ENCODE measurements at places on chromosomes 12 and 14.

- peak; percentile 75 for DNase-seq
These were observed 17.0 kb downstream of the OR8S1 start for GRCh38 chr12:48542300-48542928.

DNA sequence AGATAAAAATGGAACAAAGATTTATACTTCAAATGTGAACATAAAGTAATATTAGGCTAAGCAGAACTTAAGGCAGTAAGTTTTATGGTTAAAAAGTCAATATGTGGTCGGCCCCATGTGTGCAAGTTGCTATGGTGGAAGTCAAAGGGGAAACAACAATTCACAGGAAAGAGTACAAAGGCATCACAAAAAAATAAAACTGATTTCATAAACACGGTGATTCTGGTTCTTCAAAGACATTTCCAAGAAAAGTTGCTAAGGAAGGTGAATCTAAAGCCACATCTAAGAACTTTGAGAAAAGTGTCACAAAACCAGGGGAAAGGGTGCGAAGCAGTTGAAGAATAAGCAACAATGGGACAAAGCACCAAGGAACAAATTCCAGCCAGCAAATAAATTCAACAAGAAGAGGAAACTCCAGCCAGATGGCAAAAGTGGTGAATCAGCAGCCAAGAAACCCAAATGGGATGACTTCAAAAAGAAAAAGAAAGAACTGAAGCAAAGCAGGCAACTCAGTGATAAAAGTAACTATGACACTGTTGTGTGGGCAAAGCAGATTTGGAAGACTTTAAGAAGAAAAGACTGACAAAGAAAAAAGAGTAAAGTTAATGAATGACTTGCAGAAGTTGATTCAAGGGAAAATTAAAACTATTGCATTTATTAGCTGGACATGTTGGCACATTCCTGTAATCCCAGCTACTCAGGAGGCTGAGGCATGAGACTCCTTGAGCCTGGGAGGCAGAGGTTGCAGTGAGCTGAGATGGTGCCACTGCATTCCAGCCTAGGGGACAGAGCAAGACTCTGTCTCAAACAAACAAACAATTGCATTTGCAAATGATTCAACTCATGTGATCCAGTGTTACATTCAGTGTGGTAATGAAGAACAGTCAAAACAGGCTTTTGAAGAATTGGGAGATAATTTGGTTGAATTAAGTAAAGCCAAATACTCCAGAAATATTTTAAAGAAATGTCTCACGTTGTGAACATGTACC is 19.5 kb downstream of the PTGDR start:
- no peak for DNase-seq

DNA sequence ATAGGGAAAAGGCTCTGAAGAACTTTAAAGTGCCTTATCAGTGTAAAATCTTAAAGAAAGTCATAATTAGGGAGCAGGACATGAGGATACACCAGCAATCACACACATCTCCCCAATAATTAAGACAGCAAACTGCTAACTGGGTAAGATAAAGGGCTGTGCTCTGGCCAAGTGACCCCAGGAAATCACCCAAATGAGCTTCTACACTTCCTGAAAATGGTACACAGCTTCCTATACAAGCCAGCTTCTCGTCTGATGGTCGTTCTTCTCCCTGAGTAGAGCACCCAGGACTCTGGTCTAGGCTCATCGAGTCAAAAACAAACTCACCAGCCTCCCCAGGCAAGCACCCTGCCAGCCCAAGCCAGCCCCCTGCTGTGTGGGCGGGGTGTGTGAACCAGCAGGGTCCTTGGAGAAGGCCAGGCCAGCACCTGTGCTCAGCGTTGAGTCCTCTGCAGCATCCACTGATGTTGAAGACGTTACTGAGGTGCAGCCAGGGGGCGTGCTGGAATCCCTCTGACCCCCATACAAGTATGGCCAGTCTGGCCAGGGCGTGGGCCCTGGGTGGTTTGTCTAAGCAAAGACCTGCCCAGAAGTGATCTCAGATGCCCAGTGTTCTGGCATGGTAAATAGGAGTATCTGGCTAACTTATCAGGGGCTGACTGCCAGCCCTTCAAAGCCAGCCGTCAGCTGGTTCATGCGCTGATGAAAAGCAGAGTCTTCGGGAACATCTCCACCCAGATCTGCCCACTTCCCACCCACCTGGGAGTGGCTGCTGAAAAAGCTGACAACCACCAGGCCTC is 41.4 kb downstream of the ACTN1 start:
- peak; percentile 63 for DNase-seq

DNA sequence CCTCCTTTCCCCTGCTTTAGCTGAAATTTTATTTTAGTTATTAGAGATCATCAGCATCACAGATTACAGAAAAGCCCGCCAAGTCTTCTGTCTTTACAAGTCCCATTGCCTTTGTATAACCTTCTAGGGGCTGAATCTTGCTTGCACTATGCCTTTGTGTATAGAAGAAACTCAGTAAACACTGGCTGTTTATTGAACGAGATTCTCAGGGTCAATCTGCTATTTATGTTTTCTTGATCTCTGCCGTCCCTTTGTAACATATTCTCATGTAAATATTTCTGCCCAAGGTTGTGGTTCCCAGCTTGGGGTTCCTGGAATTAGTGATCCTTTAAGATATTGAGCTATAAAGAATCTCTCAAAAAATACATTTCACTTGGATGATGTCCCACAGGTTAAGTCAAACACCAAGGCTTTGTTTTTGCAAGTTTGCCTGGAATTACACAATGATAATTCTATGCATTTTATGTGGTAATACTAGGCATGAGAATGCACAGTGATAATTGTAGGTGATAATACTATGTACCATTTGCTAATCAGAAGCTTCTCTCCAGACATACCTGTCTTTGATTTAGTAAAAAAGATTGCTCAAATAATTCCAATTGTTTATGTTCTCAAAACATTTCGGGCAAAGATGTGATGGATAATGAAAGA is 40.6 kb upstream of the FGF6 start:
- DNase-seq: no peak

DNA sequence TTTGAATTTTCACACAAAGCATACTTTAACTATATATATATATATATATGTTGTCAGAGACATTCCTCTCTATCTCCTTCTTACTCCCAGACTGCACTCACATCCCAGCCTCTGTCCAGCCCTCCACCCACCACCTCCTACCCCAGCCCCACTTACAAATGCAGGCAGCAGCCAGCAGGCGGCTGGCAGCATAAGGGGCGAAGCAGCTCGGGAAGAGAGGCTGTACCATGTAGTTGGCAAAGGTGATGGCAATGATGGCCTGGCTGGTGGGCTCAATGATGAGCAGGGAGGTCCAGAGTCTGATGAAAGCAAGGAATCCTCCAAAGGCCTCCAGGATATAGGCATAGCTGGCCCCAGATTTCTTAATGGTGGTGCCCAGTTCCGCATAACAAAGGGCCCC is 2.5 kb downstream of the SLC7A7 start:
- peak; percentile 57 for DNase-seq

DNA sequence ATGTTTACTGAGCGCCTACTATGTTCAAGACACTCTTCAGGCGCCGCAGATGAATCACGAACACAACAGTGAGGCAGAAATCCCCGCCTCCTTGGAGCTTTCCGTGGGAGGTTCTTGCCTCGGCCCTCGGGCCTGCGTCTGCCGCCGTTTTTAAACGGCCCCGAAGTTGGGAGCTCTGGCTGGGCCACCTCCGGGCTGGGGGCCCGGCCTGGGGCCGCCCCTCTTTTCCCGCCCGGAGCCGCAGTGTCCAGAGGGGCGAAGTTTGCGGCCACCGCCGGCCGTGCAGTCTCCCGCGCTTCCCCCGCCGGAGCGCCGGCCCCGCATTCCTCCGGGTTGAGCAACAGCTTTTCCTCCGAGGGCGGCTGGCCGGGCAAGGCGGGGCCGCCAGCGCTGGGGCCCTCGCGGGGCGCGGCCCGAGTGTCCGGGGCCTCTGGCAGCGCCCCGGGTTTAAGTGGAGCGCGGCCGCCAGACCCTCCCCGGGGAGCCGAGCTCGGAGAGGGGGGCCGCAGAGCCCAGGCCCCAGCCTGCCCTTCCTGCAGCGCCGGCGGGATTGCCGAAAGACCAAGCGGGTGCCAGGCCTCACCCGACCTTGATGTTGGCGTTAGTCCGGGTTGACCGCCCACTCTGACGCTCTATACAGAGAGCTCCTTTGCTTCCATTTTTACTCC is 18.7 kb upstream of the CTDSP2 start:
- DNase-seq: peak; percentile 83

DNA sequence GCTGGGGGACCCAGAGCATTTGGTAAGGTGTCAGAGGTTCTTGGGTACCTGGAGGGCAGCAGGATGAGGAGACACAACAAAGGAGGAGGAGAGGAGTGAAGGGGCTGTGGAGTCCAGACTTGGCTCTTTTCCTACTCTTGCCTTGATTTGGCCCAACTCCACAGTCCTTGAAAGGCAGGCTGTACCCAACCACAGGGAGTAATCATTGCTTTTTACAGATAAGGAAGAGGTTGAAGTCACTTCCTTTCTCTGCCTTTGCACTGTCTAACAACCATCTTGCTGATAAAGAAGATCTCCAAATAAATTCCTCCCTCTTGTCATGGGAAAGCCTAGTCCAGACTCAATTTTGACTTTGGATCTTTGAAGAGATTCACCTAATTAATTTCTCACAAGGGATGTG is 226.8 kb upstream of the HMGA2 start:
- DNase-seq: no peak

DNA sequence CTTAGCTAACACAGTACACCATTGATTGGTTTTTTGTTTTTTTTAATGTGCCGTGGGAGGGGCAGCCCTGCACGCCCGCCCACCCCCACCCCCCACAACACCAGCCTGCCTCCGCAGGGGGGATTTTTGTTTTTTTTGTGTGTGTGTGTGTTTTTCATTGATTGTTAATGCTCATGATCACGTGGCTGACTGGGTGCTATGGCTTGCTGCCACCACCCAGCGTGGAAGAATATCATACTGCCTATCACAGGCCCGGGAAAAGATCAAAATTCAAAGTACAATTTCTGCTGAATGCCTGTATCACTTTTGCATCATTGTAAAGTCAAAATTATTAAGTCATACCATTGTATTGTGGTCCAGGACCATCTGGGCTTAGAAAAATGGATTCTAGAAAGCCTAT is 8.3 kb downstream of the RESF1 start:
- DNase-seq: no peak

DNA sequence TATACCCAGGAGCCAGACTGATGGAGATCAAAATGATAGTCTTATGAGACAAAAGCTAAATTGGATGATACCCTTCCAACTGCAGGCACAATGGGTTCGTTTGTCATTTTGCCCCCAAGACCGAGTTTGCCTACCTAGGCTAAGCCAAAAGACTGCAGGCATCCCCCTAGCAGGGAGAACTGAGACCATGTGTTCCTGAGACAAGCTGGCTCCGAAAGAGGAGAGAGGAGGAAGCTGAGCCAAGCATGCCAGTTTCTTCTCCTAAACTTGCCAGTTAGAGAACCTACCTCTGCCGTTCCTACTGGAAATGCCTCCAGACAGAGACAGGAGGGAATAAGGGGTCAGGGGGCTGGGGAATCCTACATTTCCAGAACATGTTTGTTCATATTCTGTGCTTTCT is 8.3 kb upstream of the ELK3 start:
- no peak for DNase-seq

GRCh38 chr12:119859241-119859640 is 17.9 kb downstream of the CIT start:
- no peak for DNase-seq

GRCh38 chr14:91241863-91242262 is 2.6 kb downstream of the GPR68 start:
- no peak for DNase-seq

DNA sequence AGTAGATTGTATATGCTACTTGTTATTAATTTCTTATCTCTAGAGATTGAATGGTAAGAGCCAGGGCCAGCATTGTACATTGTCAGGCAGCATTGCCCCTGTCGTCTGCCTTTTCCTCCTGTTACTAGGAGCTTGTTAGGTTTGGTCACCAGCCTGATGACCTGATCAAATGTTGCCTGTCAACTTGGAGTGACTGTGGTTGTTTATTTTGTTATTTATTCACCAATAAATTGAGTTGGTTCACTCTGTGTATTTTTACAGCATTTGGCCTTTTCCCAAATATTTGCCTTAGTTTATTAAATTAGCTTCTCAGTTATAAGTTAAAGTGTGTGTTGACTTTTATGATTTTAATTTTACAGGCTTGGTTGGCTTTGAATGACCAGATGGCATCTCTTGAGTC is 88.4 kb downstream of the PRKCH start:
- no peak for DNase-seq

GRCh38 chr14:66143387-66144112 is 342.6 kb upstream of the CCDC196 start:
- no peak for DNase-seq

GRCh38 chr12:65845751-65846537 is 21.7 kb downstream of the HMGA2 start:
- peak; percentile 83 for DNase-seq

GRCh38 chr14:25909045-25909747 is 688.6 kb downstream of the NOVA1 start:
- no peak for DNase-seq

DNA sequence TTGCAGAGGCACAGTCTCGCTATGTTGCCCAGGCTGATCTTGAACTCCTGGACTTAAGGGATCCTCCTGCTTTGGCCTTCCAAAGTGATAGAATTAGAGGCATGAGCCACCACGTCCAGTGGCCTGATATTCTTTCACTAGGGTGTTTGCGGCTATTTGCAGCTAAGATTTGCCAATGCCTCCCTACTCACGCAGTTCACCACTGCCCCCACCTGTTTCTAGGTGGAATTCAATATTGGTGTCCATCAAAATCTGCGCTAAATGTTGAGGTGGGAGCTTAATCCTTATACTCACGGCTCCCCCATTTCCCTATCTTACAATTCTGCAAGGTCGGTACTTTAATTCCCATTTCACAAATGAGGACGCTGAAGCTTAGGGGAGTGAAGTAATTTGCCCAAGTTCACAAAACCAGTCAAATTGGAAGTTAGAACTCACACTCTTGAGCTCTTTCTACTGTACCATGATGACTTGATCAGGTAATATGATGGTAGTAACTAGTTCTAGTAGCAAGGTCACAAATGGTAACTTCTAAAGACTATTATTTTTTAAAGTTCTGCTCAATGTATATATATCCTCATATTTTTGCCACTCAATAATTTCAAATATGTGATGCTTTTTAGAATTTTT is 22.1 kb upstream of the LRRC9 start:
- peak; percentile 76 for DNase-seq
